ENCODE measurements at places on chromosomes 3 and 15.
A peak's percentile ranks its signal among the peaks of the same experiment; 100 is the strongest.

DNA sequence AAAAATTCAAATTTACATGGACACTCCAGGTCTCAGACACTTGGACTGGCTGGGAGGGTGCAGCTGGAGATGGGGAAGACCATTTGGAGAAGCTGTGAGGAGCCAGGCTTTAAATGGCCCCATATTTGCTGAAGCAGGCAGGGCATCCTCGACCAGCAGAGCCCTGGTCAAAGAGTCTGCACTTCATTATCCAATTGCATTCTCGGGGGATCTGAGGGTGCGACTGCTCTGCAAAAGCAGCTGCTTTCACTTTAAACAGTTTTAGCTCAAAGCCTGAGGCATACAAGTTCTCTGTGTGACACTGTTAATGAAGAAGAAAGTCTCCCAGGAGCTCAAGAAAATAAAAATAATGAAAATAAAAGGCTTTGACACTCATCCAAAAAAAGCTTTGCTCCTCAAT lies 98.0 kb upstream of the SLC25A36 start:
- no peak for DNase-seq

DNA sequence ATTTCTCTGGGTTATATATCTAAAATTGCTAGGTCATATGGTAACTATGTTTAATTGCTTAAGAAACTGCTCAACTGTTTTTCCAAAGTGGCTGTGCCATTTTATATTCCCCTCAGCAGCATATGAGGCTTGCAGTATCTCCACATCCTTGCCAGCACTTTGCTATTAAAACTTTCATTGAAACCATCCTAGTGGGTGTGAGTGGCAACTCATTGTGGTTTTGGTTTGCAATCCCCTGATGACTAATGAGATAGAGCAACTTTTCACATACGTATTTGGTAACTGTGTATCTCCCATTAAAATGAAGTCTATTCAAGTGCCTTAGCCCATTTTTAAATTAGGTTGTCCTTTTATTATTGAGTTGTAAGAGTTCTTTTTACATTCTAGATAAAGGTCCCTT lies 17.3 kb downstream of the KPNA1 start:
- peak; percentile 10 for DNase-seq

- DNase-seq = no peak
Observed at GRCh38 chr3:130093741-130094391, 12.2 kb downstream of the ALG1L2 start.

GRCh38 chr3:31713816-31714215 lies 181.1 kb downstream of the STT3B start:
- DNase-seq = no peak

- DNase-seq = no peak
Observed at GRCh38 chr3:160574636-160575035, 9.3 kb upstream of the KPNA4 start.

- DNase-seq = no peak
Observed at GRCh38 chr15:36866896-36867295, 233.5 kb downstream of the MEIS2 start.

DNA sequence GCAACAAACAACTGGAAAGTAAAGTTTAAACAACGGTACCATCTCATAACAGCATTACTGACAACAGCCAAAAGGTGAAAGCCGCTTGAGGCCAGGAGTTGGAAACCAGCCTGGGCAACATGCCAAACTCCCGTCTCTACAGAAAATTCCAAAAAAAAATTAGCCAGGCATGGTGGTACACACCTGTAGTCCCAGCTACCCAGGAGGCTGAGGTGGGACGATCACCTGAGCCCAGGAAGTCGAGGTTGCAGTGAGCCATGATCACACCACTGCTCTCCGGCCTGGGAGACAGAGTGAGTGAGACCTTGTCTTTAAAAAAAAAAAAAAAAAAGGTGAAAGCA lies 4.4 kb downstream of the TNK2 start:
- no peak for DNase-seq

DNA sequence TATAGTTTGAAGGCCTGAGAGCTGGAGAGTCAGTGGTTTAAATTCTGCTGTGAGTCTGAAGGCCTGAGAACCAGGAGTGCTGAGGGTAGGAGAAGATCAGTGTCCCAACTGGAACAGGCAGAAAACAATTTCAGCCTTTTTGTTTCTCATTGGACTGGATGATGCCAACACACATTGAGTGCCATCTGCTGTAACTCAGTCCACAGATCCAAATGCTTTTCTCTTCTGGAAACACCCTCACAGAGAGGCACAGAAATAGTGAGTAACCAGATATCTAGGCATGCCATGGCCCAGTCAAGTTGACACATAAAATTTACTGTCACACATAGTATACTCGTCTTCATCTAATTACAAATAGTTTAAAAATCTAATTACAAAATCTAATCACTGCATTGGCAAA lies 100.8 kb downstream of the NEO1 start:
- no peak for DNase-seq

DNA sequence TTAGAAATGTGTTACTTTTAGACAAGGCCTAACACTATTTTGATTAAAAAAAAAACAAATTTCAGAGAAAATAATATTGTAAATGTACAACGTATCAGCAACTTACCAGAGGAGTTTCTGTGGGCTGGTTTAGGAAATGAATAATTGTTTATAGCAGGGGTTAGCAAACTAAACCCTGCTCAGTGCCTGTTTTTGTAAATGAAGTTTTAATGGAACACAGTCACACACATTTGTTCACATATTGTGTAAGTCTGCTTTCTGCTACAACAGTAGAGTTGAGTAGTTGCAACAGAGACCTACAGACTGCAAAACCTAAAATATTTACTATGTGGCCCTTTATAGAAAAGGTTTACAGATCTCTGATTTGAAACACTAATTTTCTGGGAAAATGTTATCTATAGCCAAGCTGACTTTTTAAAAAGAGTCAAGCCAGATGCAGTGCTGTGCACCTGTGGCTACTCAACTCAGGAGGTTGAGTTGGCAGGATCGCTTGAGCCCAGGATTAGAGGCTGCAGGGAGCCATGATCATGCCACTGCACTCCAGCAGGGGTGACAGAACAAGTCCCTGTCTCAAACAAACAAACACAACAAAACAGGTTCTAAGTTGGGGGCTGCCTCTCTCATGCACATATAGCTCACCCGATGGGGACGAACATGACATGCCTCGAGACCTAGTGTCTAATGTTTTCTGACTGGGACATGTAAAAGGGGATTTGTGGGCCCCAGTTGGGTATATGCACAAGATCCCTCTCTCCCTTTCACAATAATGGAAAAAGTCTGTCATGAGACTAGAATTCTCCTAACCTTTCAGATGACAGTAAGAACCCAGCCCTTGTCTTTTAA lies 182.5 kb downstream of the TNIK start:
- no peak for DNase-seq

- DNase-seq = no peak
Observed at GRCh38 chr3:59895972-59896371, 846.1 kb upstream of the CFAP20DC start.

- DNase-seq = no peak
Observed at GRCh38 chr3:42662037-42662812, 8.7 kb downstream of the ZBTB47 start.

DNA sequence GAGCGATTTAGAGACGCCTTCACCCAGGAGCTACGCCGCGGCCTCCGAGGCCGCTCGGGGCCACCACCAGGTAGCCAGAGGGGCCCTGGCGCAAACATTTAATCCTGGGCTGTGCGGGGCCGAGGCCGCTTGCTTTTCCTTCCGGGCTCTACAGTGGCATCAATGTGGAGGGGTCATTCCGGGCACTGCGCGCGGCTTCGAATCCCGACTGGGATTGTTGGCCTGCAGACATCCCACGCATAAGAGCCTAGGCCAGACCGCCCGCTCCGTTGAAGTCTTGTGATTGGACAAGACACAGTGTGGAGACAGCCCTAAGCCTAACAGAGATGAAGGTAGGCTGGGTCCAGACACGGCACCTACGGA lies 568 bp upstream of the NCBP2 start:
- no peak for DNase-seq

DNA sequence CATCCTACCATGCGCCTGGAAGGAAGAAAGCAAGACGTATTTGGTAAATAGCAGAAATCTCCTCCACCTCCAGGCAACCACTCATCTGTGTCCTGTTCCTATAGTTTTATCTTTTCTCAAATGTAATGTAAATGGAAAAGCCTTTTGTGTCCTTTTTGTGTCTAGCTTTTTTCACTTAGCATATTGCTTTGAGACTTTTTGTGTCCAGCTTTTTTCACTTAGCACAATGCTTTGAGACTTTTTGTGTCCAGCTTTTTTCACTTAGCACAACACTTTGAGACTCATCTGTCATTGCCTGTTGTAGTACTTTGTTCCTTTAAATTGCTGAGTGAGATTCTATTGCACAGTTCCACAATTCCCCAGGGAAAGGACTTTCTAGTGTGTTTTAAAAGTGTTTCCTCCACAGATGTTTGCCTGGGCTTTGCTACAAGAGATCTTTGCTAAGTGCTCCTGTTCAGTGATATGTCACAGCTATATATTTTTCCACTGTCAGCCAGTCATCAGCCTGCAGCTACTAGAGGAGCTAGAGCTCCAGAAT lies 27.9 kb upstream of the MUC13 start:
- no peak for DNase-seq

DNA sequence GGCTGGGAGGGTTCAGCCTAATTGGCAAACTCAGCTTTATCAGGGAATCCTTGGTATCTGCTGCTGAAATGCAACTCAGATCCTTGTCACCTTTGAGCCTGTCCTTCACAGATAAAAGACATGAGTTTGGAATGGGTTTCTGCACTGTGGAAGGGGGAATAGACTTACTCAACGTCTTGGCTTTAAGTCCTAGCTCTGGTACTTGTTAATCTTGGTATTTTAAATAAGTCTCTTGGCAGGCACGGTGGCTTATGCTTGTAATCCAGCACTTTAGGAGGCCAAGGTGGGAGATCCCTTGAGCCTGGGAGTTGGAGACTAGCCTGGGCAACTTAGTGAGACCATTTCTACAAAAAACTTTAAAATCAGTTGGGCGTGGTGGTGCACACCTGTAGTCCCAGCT lies 55.1 kb upstream of the ATOSA start:
- no peak for DNase-seq

GRCh38 chr3:35679409-35680080 lies 40.2 kb downstream of the ARPP21 start:
- DNase-seq = no peak

DNA sequence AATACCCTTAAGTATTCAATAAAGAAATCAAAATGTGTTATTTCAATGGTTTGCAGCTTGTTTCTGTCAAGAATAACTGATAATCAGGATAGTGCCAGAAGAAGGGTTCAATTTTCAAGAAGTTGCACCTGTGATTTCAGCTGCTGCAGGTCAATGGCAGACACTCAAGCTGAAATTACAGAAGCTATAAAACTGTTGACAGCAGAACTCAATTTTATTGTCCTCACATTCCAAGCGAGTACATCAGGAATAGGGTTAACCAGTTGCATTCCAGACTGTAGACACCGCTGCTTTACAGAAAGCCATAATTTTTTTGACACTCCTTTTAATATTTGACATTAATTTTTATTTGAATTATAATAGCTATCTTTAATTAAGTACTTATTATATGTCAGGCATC lies 364.1 kb downstream of the CGGBP1 start:
- DNase-seq = no peak

GRCh38 chr15:72491768-72492167 lies 17.6 kb downstream of the ARIH1 start:
- no peak for DNase-seq

GRCh38 chr3:5657106-5657505 lies 469.6 kb downstream of the EDEM1 start:
- no peak for DNase-seq

DNA sequence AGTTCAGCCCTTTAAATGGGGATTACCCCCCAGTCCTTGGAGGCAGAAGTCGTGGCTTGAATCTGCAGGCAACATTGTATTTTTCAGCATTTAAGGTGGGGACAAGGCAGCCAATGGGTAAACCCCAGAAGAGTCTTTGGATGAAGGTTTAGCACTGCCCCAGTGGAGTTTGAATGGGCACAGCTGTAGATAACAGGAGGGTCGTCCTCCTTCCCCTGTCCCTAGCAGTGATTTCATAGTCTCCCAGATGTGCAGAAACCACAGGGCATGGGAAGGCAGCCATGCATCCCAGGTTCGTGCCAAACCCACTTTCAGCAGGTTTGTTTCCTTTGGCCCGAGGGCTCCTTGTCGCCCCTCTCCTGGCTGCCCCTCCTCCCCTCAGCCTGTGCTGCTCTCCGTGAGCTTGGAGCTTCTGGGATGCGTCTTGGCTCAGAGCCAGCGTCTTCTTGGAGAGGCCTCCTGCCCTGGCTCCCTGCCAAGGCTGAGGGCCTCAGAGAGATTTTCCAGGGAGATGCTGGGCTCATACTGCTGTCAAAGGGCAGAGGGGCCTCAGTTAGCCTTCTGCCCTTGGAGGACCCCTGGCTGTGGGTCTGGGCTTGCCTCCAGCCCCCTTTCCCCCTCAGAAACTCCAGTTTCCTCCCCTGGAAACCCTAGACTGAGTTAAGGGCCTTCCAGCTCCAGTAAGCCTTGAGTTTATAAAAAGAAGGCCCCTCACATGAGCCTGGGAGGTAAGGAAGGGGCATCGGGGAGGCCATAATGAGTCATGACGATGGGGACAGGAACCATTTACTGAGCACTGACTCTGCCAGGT lies 48.9 kb upstream of the POLG start:
- DNase-seq = peak; percentile 80
